ENCODE measurements at places on chromosomes 4 and X.

DNA sequence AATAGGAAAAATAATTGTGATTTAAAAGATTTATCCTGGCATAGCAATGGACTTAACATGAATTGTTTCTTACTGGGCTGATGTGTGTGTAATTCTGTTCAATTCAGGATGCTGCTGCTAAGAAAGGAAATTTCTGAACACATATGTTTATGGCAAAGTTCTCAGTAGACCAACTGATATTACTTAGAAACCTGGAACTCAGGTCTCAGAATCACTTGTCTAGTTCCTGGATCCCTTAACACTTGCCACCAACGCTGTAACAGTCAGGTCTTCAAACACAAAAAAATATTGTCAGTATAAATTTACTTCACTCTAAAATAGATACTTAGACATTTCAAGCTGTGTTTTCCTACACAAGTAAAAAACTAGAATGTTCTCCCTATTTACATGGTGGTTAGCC, 5.5 kb downstream of the CASP3 start:
- H3K4me1 ChIP-seq: peaks cover 4% of the 10 kb centered on the region
- no peaks in the 10 kb centered on the region for H3K27me3 ChIP-seq
- no peak overlapping the region for H3K4me3 ChIP-seq
- no peak for DNase-seq

GRCh38 chrX:15563056-15563455, 37.7 kb downstream of the ACE2 start:
- no peak for DNase-seq

- DNase-seq: peak; percentile 85
- no peaks in the 10 kb centered on the region for H3K4me1 ChIP-seq
These were observed 112.2 kb upstream of the ENPP6 start for GRCh38 chr4:184329659-184330400.

DNA sequence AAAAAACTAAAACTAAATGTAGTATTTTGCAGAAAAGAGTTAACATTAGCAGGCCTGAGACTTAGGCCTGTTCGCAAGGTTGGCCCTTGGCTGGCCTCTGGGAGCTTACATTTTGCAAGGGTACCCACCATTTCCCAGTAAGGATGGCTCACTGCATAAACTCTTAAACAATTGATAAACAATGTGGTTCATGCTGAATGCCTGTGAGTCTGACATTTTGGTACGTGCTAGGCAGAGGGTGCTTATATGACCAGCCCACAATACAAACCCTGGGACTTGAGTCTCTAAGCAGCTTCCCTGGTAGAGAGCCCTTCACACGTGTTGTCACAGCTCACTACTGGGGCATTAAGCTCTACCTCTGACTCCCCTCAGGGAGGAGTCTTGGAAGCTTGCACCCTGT, 7.4 kb downstream of the PRPS2 start:
- no peak overlapping the region for H3K4me3 ChIP-seq
- no peaks in the 10 kb centered on the region for H3K27me3 ChIP-seq
- H3K27ac ChIP-seq: no peak overlapping the region
- no peak for DNase-seq
- H3K4me1 ChIP-seq: no peaks in the 10 kb centered on the region

- H3K4me1 ChIP-seq: no peaks in the 10 kb centered on the region
- DNase-seq: no peak
- H3K27me3 ChIP-seq: no peaks in the 10 kb centered on the region
- no peak overlapping the region for H3K27ac ChIP-seq
These were observed 9.0 kb downstream of the GK2 start for GRCh38 chr4:79399076-79399475.

- no peaks in the 10 kb centered on the region for H3K4me1 ChIP-seq
- no peak overlapping the region for H3K27ac ChIP-seq
- no peak overlapping the region for H3K4me3 ChIP-seq
- no peaks in the 10 kb centered on the region for H3K36me3 ChIP-seq
These were observed 44.0 kb upstream of the STK26 start for GRCh38 chrX:131979116-131979515.

DNA sequence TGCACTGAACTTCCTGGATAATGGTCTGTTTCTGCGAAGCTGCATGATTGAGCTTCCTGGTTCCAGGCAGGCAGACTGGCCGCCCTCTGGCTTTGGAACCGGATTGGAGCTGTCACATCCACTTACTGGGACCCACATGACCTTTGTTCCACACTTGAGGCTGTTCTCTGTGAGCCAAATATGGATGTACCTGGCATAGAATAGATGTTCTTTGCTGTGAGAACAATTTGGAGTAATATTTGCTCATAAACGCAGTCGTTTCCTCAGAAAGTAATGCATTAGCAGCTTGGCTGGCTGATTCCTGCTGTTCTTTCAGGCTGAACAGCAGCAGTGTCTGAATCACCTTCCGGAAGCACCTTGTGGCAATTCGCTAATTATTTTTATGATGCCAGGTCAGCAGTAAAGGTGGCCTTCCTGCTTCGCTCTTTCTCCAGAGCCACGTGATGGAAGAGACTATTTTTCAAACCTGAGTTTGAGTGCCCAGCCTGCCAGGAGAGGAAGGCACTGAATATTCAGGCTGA, 78.1 kb upstream of the BOD1L1 start:
- H3K4me1 ChIP-seq: no peaks in the 10 kb centered on the region
- H3K27me3 ChIP-seq: no peaks in the 10 kb centered on the region
- no peak for DNase-seq
- H3K27ac ChIP-seq: no peak overlapping the region
- no peak overlapping the region for H3K4me3 ChIP-seq

- H3K36me3 ChIP-seq: no peaks in the 10 kb centered on the region
- DNase-seq: no peak
These were observed 13.3 kb upstream of the HMGB2 start for GRCh38 chr4:173347467-173347866.

DNA sequence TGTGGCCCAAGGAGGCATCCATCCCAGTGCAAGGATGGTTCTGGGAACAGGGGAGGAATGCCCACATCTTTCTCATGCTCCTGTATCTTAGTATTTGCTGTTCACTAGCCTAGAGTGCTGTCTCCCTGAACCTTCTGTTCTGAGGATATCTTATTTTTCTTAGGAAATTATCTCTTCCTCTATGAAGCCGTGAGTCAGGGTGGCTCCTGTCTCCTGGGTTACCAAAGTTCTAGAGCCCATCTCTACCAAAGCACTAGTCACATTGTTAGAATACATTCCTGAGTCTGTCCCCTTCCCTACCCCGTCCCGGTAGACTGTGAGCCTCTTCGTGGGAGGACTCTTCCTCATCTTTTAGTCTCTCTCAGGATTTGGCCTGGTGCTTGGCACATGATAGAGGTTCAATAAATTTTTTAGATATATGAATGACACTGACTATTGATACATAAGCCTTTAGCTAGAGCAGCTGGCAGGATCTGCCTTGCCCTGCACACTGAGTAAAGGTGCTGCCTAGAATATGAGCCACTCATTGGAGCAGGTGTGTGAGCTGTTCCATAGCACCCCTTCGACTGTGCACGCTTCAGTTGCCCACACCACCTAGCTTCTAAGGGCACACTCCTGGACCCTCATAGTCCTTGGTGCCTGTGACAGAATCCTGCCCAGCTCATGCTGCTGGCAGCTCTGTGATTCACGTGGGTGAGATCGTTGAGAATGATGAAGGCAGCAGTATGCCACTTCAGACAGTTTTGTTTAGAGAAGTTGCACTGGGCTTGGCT, 13.3 kb downstream of the CXCR3 start:
- no peak overlapping the region for H3K4me3 ChIP-seq
- H3K36me3 ChIP-seq: peaks cover 5% of the 10 kb centered on the region
- no peak overlapping the region for H3K27ac ChIP-seq

GRCh38 chr4:127417885-127418535, 214.7 kb upstream of the INTU start:
- H3K27ac ChIP-seq: no peak overlapping the region
- no peaks in the 10 kb centered on the region for H3K36me3 ChIP-seq
- DNase-seq: no peak
- no peaks in the 10 kb centered on the region for H3K27me3 ChIP-seq
- H3K4me1 ChIP-seq: no peaks in the 10 kb centered on the region

DNA sequence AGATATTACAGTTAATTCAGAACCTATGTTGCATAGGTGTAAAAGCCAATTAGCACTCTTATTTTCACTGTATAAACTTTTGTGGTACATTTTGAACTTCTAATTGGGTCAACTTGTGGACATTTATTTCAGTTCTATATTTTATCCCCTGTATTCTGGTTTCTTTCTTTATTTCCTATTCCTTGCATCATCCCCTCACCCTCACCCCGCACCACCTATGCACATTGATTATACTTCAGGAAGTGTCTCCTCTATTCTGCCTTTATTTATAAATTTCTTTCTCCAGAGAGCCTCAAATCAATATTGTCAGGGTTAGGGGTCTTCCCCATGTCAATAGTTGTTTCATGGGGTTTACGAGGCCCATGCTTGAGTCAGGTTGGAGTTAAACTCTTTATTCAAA, 83.1 kb downstream of the TEX13C start:
- H3K36me3 ChIP-seq: no peaks in the 10 kb centered on the region
- H3K27ac ChIP-seq: no peak overlapping the region
- no peak for DNase-seq
- no peaks in the 10 kb centered on the region for H3K27me3 ChIP-seq
- H3K4me1 ChIP-seq: no peaks in the 10 kb centered on the region
- H3K4me3 ChIP-seq: no peak overlapping the region

DNA sequence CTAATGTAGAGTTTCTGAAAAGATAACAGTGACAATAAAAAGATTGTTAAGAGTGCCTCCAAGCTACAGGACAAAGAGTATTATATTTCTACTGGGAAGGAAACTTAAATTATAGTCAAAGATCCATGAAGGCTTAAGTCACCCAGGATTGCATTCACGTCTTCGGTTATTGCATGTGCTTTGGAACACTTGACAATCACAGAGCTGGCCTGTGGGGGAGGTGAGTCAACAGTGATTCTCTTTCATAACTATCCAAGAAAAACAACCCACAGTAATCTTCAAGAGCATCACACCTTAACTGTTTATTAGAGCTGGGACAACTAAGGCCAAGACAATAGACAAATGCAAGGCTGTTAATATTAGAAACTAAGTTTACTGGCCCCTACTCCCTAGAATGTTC, 40.3 kb downstream of the PDGFC start:
- H3K36me3 ChIP-seq: no peaks in the 10 kb centered on the region
- DNase-seq: no peak
- no peaks in the 10 kb centered on the region for H3K27me3 ChIP-seq
- no peak overlapping the region for H3K4me3 ChIP-seq
- H3K27ac ChIP-seq: no peak overlapping the region

DNA sequence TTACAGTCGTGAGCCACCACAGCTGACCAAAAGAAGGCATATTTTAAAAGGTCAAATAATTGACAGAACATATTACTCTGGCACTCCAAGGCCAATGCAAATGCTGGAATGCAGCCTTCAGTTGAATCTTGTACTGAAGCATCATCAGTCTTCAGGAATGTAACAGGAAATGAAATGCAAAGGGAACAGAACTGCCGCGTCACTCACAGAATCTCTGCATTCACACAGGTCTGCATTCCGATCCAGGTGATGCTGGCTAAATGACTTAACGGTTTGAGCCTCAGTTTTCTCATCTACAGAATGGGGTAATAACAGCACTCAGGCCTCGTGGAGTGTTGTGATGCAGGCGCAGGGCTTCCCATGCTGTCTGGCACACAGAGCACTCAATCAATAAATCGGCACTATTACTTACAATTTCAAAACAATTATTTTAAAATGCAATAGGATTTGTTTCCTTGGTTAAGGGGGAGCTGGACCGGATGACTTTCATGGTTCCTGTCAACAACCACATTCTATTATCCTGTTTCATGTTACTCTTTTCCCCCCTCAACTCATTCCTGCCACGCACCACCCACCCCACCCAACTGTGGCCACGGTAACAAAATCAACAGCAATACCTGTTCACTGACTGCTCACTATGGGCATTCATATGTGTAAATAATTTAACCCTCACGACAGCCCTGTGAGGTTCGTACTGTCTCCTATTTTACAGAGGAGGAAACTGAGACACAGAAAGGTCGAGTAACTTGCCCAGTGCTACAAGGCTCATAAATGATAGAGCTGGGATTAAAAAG, 32.4 kb downstream of the IGFBP7 start:
- H3K36me3 ChIP-seq: peaks cover 3% of the 10 kb centered on the region
- peak overlapping the region; percentile 49 for H3K27ac ChIP-seq
- H3K4me1 ChIP-seq: peaks cover 5% of the 10 kb centered on the region
- H3K4me3 ChIP-seq: no peak overlapping the region

DNA sequence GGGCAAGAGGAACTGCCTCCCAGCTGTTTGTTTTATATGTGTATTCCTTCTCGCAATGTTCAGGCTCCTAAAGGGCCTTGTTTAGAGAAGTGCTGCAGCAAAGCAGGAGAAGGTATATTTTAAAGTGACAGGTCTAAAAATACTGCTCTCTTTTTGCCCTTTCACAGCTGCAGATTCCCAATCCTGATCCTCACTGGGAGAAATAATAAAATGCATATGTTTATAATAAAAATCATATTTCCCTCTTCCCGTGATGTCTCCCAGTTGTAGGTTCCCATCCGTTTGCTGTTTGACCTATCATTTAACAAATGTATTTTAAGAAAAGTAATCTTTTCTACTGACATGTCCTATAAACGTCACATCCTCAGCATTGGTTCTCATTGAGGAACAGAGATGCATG, 62.7 kb upstream of the GPC4 start:
- no peak for DNase-seq
- H3K27me3 ChIP-seq: no peaks in the 10 kb centered on the region
- peaks cover 2% of the 10 kb centered on the region for H3K4me1 ChIP-seq
- H3K36me3 ChIP-seq: no peaks in the 10 kb centered on the region
- H3K27ac ChIP-seq: no peak overlapping the region

- no peaks in the 10 kb centered on the region for H3K27me3 ChIP-seq
- DNase-seq: no peak
- peaks cover 12% of the 10 kb centered on the region for H3K36me3 ChIP-seq
- H3K27ac ChIP-seq: no peak overlapping the region
- H3K4me1 ChIP-seq: no peaks in the 10 kb centered on the region
- no peak overlapping the region for H3K4me3 ChIP-seq
These were observed 26.9 kb downstream of the ENOPH1 start for GRCh38 chr4:82457266-82457665.

DNA sequence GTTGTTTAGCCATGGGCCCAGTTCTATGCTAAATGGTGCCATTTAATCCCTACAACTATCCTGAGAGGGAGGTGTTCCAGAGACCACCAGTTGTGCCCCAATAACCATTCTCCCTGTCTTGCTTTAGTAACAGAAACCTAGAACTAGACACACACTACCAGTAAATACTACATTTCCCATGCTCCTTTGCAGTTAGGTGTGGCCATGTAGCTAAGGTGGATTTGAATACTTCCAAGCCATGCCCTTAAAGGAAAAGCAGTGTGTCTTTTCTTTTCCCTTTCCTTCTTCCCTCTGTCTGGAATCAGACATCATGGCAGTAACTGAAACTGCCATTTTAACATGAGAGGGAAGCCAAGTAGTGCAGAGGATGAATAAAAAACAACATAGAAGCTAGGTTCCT, 90.9 kb upstream of the TMEM33 start:
- no peak overlapping the region for H3K27ac ChIP-seq
- H3K36me3 ChIP-seq: no peaks in the 10 kb centered on the region
- DNase-seq: no peak
- no peaks in the 10 kb centered on the region for H3K4me1 ChIP-seq

DNA sequence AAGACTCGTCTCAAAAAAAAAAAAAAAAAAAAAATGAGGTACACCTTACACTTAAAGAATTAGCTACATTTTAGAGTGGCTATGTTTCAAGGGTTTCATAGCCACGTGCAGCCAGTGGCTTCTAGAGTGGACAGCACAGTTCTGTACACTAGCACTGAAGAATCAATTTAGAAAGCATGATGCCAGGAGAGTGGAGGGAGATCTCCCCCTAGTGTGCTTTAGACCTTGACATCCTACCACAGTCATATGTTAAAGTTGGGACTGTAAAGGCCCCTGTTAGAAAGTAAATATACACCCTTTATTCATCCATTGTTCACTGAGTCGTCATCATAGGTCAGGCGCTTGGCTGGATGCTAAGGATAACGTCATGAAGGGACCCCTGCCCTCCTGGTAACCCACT, 179.4 kb downstream of the QDPR start:
- H3K4me1 ChIP-seq: no peaks in the 10 kb centered on the region
- no peak overlapping the region for H3K4me3 ChIP-seq
